ENCODE measurements at places on chromosomes 13 and 19. TPM values are rescaled to one million over a fixed set of nuclear protein-coding genes. Genes with fewer than 3 reads are reported as not detected.

The NLRP4 gene
- not detected for polyA plus RNA-seq

The DIAPH3 gene
- polyA plus RNA-seq: 16.9 TPM

- DNase-seq: no peak
These were observed 16.3 kb downstream of the ZNF91 start for GRCh38 chr19:23378948-23379347.

The CD70 gene
- not detected for polyA plus RNA-seq

DNA sequence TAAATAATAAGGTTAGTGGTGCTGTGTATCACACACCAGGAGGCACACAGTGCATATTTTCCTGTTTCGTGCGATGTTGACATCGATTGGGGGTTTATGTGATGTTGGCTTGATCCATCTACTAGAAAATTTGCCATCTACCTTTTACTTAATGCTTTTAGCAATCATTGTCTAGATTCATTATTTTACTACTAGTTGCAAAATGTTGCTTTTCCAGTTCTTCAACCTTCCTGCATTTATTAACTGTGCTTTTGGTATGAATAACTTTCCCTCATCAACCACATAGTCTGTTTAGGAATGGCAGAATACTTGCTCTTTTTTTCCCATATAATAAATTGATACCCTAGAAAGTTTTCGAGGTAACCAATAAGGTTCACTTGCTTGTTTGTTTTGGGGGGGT, 17.5 kb downstream of the C13orf42 start:
- DNase-seq: peak; percentile 50

DNA sequence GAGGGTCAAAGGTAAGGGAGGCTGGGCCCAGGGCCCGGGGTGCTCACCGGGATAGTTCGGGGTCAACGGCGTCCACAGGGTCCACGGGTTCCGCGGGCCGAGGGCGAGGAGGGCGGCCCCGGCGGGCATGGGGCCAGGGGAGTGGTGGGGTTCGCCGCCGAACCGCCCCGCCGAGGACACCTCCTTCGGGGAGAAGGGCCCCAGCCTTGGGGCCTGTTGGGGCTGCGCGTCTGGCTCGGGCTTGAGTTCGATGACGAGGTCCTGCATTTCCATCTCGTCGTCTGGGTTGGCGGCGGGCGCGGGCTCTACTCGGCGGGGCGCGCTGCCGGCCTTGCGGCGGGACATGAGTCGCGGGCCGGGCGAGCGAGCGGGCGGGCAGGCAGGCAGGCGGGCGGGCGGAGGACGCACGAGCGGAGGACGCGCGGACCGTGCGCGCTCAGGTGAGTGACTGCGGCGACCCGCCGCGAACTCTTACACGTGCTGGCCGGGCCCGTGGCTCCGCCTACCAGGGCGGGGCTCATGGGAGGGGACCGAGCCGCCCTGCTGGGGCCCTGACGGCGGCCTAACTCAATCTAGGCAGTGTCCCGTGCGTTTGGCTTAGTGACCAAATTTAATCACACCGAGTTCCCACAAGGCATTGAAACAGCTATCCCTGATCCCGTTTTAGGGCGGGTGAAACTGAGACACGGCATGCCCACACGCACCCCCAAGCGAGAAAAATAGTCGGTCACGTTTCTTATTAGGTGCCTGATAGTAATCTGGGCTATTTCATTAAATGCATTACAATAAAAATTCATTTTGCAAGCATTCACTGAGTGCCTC, at the start of gene ZNF296:
Gene ZNF296, minus strand, starts transcription at position 450 of the 822 bp plus-strand sequence. Its CDS starts 105 bp downstream, at position 345.
- DNase-seq: peak; percentile 35

DNA sequence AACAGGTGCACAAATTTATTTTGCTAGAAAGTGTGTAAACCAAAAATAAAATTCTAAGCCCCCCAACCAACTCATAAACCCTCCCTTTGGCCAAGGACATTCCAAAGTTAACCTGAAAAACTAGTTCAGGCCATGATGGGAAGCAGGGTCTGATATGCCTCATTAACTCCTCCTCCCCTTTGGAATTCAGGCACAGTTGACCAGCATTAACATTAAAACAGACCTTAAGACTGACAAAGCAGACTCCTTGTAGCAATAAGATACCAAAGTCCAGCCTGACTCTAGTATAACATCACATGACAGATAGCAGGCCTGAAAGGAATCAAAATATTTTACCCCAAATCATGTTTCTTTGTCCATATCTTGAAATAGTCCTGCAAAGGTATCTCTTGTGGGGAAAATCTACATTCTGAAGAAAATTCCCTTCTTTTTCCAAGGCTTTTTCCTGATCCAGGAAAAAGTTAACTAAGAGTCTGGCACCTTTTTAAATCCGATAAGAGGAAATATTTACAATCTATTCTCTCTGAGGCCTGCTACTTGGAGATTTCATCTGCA, 19.7 kb downstream of the NEK5 start:
- peak; percentile 66 for DNase-seq

DNA sequence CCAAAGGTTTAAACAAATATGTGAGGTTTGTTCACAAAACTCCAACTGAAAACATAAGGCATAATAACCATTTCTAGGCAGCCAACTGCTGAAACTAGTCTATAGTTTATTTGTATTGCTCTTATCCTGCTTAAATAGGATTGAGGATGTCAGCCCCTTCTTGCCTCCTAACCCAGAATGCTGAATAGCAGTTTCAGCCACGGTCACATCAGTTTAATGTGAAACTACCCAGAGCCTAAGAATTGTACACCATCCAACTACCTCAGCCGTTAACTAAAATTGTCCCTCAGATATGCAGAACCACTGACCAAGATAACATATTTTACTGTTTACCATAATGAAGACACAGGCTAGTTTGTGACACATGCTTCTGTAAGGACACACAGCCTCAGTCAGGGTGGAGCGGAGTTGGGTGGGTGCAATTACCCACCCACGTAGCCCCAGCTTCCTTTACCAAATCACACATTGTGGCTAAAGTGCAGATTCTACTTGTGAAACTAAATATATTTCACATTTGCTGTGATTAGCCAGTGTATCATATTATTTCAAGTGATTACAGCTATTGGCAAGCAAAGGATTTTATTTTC, 259.9 kb downstream of the EFNB2 start:
- DNase-seq: no peak

DNA sequence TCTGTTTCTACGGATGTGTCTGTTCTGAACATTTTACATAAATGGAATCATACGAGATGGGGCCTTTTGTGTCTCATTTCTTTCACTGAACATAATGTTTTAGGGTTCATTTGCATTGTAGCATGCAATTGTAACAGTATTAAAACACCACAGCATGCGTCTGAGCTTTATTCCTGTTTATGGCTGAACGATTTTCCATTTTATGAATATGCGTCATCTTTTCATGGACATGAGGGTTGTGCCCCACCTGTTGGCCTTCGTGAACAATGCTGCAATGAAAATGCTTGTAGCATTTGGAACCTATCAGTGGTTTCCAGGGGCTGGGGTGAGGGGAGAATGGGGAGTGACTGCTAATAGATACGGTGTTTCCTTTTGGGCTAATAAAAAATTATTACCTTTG, 5.1 kb downstream of the OR10H1 start:
- no peak for DNase-seq

- DNase-seq: peak; percentile 57
These were observed at the start of gene KCTD15 for GRCh38 chr19:33796164-33796875. TSS of gene KCTD15 (plus strand) at chr19:33796870. CDS start at chr19:33800455, 3,585 bp downstream.

The ELSPBP1 gene
- polyA plus RNA-seq: 0.25 TPM
